Activated T-helper 9 cell treated with anti-CD3 and anti-CD28 coated beads, Interleukin-2, amount 50 U/mL, for 16 hours (primary cell): ENCODE measurements at places on chromosomes 3 and 15.

DNA sequence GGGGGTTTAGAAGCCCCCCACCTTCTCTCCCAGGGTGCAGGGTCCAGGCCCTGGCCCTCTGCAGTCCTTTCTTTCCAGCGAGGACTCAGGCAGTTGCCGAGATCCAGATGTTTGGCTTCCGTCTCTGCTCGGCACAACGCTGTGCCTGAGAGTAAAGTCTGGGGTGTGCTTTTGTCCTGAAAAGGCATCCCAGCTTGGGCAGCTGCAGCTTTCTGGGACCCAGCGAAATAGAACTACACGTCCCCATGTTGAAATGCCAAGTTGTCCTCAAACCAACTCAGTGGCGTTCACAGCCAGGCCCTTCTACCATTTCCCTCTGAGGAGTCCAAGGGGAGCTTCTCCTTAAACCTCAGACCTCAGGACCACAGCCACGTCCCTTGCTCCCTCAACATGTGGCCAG is 23.1 kb downstream of the FGD5 start:
- no peak for DNase-seq

DNA sequence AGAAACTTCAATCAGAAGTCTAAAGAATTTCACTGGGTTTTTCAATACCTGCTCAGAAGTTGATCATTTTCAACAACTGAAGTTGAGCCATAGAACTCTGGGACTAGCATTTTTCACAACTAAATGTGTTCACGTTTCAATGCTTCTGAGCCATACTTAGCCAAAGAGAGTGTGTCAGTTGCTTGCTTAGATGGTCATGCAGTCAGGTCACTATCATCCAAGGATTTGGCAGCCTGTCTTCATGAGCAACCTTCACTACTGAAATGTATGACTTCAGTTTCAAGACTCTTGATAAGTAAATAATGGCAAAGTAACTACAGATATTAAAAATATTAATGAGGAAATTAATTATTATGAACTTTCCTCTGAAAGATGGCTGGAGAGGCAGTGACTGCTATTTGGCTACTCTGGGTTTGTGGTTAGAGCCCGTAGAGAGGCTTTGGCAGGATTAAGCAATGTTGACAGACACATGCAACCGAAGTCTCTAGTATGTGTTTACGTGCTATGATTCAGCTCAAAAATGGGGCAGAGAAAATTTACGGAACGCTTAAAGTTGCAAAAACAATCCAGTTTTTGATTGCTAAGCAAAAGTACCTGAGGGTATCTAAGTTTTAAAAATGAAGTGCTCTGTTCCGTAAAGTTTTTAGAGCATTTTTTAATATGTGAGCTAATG is 133.8 kb downstream of the GMNC start:
- DNase-seq, result no peak

DNA sequence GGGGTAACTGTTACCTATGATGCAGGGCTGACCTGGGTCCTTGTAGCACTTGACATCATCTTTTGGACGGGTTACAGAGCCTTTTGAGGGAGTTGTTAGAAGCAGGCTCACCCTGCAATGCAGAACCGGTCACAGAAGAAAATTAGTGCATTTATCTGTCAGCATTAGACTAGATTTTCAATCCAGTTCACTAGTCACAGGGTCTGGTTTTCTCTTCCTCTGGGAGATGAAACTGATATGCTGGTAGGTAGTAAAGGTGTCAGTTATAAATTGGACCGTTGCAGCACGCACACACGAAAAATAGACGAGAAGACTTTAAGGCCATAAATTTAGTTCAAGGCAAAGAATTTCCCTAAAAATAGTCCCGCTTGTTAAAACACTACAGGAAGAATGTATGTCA is 532.3 kb upstream of the ATP11B start:
- DNase-seq, result no peak

DNA sequence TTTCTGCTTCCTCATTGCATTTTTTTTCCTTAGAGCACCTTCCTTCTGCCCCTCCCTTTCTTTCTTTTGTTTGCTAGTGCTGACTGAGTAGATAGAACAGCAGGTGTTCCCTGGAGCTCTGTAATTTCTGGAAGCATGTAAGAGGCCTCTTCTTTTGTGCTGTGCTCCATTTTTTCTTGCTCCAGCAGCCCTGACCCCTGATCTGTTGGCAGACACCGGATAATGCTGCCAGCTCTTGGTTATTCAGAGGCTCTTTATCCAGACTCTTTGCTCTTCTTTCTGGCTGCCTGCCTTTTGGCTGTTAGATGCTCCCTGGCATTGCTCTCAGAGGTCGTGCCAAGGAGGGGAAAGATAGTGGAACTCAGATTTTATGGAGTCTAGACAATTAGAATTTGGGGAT is 104.4 kb upstream of the RBMS3 start:
- no peak for DNase-seq

DNA sequence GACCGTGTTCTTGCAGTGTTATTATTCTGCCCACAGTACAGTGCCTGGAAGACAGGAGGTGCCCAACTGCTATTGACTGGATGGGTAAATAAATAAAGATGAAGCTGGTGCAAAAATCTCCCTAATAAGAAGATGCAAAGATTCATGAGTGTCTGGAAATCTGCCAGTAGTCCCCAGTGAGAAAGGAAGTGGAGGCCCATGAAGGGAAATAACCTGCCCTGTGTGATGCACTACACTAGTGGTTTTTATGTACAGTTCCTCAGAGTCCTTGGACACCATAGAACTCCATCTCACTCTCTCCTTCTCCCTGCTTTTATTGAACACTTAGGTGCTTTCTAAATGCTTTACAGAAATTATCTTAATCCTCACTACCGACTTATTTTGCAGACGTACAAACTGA is 8.3 kb upstream of the SUCLG2 start:
- DNase-seq, result no peak

- DNase-seq, result no peak
Observed at GRCh38 chr15:79987569-79987955, 16.6 kb upstream of the BCL2A1 start.

- no peak for DNase-seq
Observed at GRCh38 chr15:69934607-69935006, 163.1 kb downstream of the TLE3 start.

DNA sequence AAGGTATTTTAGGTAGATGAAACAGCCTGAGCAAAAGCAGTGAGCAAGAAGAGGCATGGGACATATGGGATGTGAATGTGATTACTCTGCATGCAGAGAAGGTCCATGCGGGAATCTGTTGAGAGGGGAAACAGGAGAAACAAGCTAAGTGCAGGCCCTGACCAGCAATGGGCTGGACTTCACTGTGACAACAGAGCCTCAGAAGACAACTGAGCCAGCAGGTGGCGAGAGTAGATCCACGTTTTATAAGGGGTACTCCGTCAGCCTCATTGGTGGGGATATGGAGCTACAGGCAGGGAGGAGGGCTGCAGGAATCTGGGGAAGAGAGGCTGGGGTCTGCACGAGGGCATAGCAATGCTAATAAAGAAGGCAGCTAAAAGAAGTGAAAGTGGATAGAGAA is 405.9 kb upstream of the LMCD1 start:
- DNase-seq, result no peak

DNA sequence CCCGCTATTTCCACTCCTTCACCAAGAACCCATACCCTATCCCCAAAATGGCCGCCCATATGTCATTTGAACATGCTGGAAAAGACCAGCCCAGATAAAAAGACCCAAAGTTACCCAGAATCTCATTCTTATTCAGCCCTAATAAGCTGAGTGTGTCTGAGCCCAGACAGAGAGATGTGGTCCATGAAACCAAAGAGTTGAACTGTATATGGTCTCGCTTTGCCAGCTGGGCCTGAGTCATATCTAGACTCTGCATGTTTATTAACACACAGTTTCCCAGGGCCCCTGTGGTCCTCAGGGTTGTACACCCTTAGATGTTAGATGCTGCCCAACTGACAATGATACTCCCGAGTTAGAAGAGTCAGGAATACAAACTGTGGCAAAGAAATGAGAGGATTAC is 201.9 kb upstream of the STRIT1 start:
- no peak for DNase-seq

DNA sequence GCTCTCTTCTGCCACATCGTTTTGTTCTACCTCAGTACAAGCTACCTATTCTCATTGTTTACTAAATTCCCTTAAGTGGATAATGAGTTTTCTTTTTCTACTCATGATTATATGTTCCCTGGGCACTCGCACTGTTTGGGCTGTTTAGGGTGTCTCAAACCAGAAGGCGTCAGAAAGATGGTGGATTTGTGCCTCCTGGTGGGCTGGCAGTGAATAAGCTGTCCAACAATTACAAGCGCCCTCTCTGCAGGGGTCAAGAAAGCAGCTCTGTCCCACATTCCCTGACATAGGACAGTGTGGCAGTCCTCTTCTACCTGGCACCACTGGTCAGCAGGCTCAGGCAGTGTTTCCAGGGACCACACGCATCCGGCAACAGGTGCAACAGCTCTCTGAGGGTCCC is 173.4 kb upstream of the PPP2R3A start:
- no peak for DNase-seq

DNA sequence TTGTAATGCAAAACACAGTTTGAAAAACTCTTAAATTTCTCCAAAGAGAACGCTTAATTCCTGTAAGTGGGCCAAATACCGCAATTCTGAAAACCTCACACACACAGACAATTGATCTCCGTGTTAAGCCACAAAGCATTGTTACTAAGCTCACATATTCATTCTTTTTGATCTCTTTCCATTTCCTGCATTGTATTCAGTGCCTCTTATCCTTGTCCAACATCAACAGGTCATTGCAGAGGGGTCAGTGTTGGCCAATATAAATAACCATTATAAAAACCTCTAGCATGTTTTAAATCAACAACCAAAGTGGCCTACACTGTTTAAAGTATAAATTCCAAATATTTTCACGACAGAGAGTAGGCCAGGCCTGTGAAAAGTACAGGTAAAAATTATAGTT is 171.1 kb downstream of the PDZRN3 start:
- no peak for DNase-seq

GRCh38 chr3:131699001-131699400 is 196.2 kb upstream of the MRPL3 start:
- DNase-seq, result no peak
